ENCODE measurements at places on chromosomes 4 and X. TPM values are rescaled to one million over a fixed set of nuclear protein-coding genes. Genes with fewer than 3 reads are reported as not detected.

DNA sequence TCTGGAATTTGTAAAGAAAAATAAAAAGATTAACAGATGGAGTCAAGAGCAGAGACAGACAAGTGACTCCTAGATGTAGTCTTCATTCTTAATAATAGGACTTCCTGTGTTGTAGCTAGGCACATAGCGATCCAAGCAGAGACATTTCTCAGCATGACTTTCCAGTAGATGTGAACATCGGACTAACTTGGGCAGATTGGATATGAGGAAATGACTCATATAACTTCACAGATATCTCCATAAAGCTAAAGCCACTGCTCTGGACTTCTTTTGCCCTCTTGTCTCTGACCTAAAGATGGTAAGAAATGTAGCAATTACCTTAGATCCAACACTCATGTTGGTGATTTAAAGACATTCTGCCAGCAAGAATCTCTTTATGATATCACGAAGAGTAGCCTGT, 131.7 kb downstream of the EPHA5 start:
- DNase-seq: no peak

DNA sequence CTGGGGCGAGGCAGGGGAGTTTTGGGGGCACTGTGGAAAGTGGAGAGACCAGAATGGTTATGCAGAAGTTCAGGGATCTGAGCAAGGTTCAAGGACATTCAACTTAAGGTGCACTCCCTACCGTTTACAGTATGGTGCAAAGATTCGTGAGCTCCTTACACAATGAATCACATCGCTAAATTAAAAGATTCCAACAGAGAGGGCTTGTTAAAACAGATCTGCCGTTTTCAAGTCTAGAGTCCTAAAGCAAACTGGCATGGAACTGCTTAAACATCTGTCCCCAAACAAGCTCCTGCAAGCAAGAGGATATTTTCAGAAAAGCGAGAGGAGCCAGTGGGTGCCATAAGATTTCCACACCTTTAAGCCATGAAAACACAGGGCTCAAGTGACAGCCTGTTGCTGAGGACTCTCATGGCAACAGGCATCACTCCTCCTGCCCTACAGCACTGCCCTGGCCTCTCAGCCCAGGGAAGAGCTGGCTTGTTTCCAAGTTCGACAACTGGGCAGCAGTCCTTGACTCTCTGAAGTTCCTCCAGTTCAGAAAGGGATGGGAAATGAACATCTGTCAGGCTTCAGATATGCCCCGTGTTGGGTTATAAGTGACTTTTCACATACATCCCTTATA, 10.0 kb downstream of the FAM184B start:
- no peak for DNase-seq

GRCh38 chrX:41066391-41066790, 18.9 kb upstream of the USP9X start:
- no peak for DNase-seq

DNA sequence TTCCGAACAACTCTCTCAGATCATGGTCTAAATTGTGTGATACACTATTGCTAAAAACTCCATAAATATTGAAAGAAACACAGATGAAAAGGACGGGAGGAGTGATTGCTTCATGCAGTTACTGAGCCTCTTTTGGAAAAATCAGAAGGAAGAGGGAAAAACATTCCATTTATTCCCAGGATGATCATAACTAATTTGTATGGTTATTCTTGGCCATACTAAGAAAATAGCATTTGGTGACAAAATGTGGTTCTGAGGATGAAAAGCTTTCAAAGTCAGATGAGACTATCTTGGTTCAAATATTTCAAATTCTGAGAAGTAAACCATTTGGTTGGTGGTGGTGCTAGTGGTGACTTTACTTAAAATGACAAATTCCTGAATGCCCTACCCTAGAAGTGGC, 305.4 kb upstream of the LDB2 start:
- DNase-seq: no peak

- DNase-seq: no peak
These were observed 60.3 kb downstream of the SH3KBP1 start for GRCh38 chrX:19827088-19827487.

DNA sequence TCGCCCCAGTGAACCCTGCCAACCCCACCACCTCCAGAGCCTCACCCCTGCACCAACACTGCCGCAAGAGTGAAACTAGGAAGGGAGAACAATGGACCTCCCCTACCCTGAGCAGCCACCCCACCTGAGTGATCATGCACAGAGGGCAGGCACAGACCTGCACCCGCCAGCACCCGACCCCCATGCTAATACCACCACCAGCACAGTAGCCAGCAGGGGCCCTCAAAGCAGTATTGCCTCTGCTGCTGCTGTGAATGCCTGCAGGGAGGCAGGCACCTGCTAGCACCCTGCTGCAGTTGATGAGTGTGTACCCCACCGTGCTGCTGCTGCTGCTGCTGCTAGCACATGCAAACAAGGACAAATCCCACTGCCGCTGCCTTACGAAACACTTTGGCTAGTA, 100.1 kb downstream of the RAB28 start:
- DNase-seq: no peak

DNA sequence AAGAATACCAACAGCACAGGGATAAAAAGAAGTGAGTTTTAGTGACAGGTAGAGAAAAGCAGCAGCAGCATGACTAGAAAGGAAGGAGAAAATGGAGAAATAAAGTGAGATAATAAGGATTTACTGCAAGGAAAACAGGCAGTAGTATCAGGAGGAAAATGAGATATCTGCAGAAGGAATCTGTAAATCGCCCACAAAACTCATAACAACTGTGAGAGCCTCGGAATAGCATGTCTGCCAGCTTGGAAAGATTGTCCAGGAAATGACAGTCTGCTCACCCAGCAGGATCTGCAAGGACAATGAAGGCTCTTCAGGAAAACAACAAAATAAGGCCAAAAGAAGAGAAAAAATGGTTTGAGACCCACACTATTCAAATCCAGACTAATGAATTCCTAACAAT, 47.4 kb downstream of the CXXC4 start:
- DNase-seq: no peak

DNA sequence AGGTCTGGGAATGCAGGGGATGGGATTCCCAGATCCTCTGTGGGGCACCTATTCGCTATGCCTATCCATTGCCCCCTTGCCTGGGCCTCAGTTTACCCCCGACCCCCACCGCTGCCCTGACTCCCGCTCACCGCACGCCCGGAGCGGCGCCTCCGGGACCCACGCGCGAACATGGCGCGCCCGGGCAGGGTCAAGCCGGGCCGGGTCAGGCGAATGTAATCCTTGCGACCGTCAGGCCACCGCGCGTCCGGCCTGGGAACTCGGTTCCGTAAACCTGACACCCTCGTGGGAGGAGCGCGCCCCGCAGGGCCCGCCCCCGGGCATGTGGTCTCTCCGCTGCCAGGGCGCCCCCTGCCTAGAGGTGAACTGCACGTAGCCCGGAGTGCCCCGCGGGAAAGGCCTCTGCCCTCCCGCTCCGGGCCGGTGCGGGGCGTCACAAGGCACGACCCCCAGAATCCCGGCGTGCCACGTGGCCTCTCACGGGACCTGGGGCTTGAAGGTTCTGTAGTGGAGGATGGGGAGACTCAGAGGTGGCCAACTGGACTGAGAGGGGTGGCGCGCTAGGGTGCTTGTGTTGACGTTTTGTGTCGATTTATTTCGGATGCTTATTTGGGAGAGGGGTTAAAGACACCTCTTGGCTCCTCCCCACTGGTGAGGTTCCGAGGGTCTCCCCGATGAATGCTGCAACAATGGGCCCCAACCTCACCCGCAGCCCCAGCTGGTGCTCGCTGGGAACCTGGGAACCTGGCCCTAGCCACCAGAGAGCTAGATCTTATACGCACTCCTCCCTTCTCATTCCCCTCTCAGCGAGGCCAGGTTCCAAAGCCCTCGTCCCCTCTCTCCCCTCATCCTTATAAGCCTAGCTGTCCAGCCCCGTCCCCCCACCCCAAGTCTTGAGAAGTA, at the start of gene PRICKLE3:
TSS of gene PRICKLE3 (minus strand) at position 249 of the 903 bp plus-strand sequence. CDS start at position 173, 76 bp downstream.
- DNase-seq: peak; percentile 74

DNA sequence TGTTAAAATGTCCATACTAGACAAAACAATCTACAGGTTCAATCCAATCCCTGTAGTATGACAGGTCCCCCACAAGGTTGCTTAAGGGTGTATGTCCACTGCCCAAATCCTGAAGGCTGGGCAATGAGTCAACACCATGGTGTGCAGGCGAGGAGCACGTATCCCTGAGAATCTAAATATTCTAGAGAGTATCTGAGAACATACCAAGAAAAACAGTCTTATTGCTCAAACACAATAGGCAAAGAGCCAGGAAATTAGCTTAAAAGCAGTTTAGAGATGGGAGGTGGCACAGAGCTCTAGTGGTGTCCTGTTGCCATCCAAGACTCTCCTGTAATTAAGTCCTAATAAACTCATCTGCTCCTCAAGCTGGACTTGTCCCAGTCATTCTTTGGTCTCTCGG, 37.0 kb downstream of the RCHY1 start:
- DNase-seq: no peak

DNA sequence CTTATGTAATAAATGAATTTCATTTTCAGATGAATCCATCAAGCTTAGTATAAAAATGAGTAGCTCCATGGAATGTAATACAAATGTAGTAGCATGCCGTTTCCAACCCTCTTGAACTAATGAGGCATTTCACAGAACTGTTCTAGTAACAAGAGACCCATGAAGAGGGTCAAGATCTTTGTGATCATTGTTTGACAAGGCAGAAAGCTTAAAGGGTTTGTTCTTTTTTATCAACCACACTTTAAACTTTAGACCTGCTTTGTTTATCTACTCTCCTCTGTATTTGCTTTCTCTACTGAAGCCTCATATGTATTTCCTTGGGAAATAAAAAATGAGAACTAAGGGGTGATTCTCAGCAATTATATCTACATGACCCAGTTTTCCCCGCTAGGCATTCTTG, 513.9 kb downstream of the ARAP2 start:
- DNase-seq: no peak

- no peak for DNase-seq
These were observed 57.8 kb upstream of the STX18 start for GRCh38 chr4:4599481-4600275.

GRCh38 chr4:158873795-158874401, 105.1 kb downstream of the FNIP2 start:
- DNase-seq: no peak

DNA sequence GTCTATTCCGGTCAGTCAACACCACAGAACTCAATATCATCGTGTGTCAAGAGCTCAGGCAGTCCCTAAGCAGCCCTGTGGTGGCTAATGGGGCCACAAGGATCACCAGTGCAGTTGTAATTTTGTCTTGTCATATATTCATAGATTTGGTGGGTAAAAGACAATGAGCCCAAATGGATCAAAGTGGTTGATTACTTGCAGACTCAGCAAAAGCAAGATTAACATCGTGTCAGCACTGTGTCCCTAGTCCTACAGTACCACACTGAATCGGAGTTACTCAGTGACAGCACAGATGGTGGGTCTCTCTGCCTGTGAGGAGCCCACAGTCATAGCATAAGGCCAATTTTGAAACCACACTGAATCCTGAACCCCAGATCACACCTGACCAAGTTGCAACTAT, 8.7 kb downstream of the XAGE5 start:
- no peak for DNase-seq

DNA sequence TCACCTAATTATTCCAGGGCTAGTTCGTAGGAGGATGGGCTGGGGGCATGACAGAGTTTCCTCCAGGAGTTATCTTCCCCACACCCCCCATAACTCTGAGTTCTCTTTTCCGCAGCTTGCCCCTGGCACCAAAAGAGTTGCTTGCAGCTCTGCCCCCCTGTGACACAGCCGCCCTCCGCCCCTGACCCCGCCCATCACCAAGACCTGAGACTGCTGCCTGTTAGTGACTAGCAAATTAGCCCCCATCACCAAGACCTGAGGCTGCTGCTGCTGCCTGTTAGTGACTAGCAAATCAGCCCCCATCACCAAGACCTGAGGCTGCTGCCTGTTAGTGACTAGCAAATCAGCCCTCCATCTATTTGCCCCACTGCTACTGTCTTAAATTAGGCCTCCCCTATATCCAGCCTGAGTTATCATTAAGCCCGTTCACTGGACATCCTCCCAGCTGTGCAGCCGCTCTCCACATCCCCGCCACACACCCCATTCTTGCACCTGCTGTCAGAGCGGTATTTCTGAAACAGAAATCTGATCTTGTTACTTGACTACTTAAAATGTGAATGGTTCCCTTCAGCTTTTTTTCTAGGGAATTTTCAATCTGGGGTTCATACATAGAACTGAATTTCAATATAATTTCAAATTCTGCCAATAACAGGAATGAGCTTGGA, 1.5 kb upstream of the PAPSS1 start:
- no peak for DNase-seq

DNA sequence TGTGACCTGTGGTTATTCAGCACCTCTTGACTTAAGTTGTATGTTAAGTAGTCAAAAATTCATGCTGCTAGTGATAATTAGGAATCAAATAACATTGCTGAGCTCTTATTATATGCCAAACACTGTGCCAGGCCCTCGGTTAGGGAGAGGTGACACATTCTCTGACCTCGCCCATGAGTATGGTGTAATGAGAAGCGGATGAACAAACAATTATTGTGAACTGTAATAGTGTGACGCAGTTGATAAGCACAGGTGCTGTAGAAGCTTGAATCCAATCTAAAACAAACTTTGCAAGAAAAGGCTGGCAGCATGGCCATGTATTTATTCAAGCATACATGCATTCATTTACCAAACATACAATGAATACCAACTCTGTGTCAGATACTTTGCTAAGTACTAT, 303.5 kb upstream of the HS3ST1 start:
- no peak for DNase-seq

- no peak for DNase-seq
These were observed 55.1 kb downstream of the PPP3CA start for GRCh38 chr4:101292214-101292613.

GRCh38 chrX:131816551-131817136, 206.5 kb upstream of the STK26 start:
- peak; percentile 91 for DNase-seq

GRCh38 chr4:13562876-13563275, 18.6 kb upstream of the NKX3-2 start:
- no peak for DNase-seq

- no peak for DNase-seq
These were observed 125.9 kb downstream of the AMELX start for GRCh38 chrX:11419102-11419501.

Gene P2RY10
- not detected for total RNA-seq

Gene ADH5
- 85.5 TPM for total RNA-seq

Gene SORBS2
- 9.7 TPM for total RNA-seq

Gene PGK1
- total RNA-seq: 241 TPM

Gene NIPAL1
- total RNA-seq: 16.5 TPM

Gene ZNF81
- 5.5 TPM for total RNA-seq
